ENCODE measurements at places on chromosomes 5 and 9. TPM values are rescaled to one million over a fixed set of nuclear protein-coding genes. Genes with fewer than 3 reads are reported as not detected.

DNA sequence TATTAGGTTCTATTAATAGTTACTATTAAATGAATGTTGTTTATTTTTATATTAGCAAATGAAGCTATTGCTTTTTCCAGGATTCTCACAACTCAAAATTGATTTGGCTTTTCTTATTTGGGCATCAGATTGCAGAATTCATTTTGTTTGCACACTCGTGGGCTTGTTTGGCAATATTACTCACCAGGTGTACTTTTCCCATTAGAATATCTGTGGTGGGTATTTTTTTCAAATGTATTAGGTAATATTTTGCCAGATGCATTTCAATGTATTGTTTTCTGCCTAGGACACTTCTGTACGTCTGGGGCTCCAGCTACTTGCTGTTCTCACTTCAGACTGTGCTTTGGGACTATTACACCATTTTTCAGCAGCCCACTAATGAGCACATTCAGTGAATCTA lies 108.0 kb upstream of the GHR start:
- DNase-seq, result no peak

DNA sequence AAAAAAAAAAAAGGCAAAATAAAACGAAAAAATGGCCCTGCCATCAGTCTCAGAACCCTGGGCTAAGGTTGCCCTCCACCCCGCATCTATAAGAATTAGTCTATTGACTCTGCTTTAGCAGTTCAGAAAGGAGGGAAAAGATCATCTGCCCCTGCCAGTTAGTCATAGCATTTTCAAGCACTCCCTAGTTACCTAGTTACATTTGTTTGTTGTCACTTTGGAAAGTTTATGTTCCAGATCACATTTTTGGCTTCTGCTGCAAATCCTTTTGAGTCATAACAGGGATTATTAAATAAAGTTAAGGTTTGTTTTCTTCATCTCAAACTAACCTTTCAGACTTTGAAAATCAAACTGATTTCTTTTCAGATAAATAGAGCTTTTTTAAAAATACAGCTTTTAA lies 52.1 kb downstream of the AQP7 start:
- peak; percentile 22 for DNase-seq

Gene CDO1
- 2.6 TPM for total RNA-seq

Gene FCHSD1
- 8.5 TPM for total RNA-seq

- DNase-seq, result no peak
These were observed 104.3 kb downstream of the PHF2 start for GRCh38 chr9:93680443-93681268.

GRCh38 chr5:96920744-96921355 lies 15.0 kb upstream of the LNPEP start:
- no peak for DNase-seq

Gene ANKRD20A1
- total RNA-seq, result not detected

DNA sequence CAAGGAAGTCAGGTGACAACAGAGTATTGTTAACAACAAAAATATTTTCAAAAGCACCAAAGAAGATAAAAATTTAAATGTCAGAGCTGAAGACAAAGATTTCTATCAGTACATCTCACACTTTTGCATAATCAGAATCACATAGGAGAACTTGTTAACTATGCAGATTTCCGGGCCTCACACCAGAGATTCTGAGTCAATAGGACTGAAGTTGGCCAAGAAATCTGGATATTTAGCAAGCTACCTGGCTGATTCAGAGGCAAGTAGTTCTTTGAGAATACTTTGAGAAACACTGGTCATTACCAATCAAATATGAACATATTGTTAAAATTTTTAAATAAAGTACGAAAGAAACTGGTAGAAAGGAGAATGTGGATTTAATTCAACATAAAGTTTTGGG lies 80.5 kb upstream of the GLIS3 start:
- no peak for DNase-seq

Gene SMC2
- 64.3 TPM for total RNA-seq

DNA sequence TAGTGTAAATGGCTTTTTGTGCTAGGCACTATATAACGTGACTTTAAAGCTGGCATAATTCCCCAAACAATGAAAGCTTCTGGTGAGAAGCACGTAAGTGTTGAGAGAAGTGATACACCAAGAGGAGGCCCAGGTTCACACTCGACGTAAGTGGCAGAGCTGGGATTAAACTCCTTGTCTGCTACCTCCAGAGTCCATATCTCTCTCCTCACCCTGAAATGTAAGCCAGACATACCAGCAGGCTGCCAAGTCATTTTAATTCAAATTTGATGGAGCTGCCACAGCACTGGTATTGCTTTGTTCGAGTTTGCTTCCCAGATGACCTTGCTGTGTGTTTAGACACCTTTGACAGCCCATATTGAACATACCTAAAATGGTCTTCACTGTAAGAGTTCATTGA lies 319.7 kb downstream of the GLIS3 start:
- DNase-seq, result no peak

Gene PDE6A
- total RNA-seq, result 0.12 TPM

GRCh38 chr5:175685701-175686350 lies 28.0 kb downstream of the HRH2 start:
- DNase-seq, result no peak

Gene HK3
- not detected for total RNA-seq

Gene TMEM252
- not detected for total RNA-seq

- no peak for DNase-seq
These were observed 963.6 kb downstream of the CDH12 start for GRCh38 chr5:21889581-21889980.

- no peak for DNase-seq
These were observed 8.0 kb downstream of the F2R start for GRCh38 chr5:76723906-76724305.

- DNase-seq, result no peak
These were observed 142.4 kb downstream of the MAPKAP1 start for GRCh38 chr9:125564631-125565030.

Gene ADAMTS2
- total RNA-seq, result 0.49 TPM

- no peak for DNase-seq
These were observed 5.9 kb downstream of the ALAD start for GRCh38 chr9:113395000-113395861.

GRCh38 chr9:125523681-125524080 lies 183.3 kb downstream of the MAPKAP1 start:
- no peak for DNase-seq

GRCh38 chr9:105114318-105114717 lies 130.1 kb upstream of the SLC44A1 start:
- DNase-seq, result no peak

GRCh38 chr5:166881802-166882201 lies 1409.6 kb upstream of the WWC1 start:
- DNase-seq, result no peak

GRCh38 chr5:156913719-156914370 lies 49.2 kb downstream of the TIMD4 start:
- DNase-seq, result no peak

- no peak for DNase-seq
These were observed 392.3 kb downstream of the CETN3 start for GRCh38 chr5:90017239-90017638.

Gene CATSPER3
- not detected for total RNA-seq

- peak; percentile 83 for DNase-seq
These were observed 85.2 kb upstream of the ZBTB43 start for GRCh38 chr9:126719618-126720031.

DNA sequence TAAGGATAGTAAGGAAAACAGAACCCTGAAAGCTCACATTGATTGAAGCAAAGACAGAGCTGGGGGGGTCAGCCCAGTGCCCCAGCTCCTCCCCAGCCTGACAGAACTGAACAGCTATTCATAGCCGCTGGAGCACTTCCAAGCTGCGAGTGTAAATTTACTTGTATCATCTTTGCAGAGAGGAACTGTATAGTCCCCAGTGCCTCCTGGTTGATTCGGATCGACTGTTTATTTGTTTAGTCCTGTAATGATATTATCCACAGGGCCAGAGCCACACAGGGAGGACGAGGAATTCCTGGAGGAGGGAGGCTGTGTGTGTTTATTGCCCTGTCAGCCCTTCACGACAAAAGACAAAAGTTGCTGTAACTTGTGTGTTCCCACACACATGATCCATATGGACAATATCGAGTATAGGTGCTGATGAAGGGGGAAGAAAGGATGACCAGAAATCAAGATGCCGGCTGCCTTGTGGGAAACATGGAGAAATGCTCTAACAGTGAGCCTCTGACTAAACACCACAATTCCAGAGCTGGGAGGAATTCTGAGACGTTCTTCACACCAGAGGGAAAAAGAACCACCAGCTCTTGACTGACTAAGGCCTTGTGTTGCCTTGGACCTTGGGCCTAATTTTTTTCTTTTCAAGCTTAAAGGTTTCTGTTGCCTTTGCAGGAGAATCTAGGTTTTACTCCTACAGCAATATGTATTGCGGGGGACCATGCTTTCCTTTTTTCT lies 31.1 kb downstream of the FOXD1 start:
- peak; percentile 45 for DNase-seq

GRCh38 chr5:16570121-16570815 lies 46.5 kb downstream of the RETREG1 start:
- peak; percentile 72 for DNase-seq

DNA sequence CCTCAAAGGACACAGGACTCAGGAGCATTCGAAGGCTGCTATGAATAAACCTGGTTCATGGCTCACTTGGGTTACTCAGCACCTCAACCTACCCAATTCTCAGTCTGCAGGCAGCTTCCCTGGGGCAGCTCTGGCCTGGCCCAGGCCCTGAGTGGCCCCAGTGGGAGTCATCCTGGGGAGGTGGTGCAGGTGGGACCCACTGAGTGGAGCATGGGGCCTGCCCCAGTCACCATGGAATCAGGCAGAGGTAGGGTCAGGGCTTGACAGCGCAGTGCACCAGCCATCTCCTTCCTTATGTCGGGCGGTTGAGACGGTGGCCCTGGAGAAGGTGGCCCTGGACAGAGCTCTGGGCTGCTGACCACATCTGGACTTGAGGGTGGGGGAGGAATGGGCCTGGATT lies 19.2 kb downstream of the PLEKHG4B start:
- no peak for DNase-seq

Gene GLRA1
- total RNA-seq, result not detected

Gene TTLL11
- total RNA-seq, result 0.60 TPM

Gene IL13
- total RNA-seq, result not detected

Gene SLC36A2
- total RNA-seq, result not detected

- no peak for DNase-seq
These were observed 23.8 kb upstream of the IQGAP2 start for GRCh38 chr5:76379316-76379715.

Gene SHISAL2B
- not detected for total RNA-seq

DNA sequence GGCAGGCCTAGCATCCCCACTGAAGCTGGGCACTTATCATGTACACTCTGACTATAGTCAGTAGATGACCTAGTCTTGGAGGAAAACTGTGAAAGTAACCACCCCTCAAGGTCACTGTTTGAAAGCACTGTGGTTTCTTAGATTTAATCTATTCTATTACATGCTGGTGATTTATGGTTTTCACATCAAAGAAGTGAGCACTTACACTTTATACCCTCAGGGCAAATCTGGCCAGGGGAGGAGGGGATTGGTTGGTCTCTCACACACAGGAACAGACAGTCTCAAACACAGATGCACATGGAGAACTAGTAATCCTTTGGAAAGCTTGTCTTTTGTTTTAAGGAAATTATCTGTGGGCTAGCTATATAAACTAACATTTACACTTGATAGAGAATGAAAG lies 17.9 kb upstream of the SPIN1 start:
- peak; percentile 88 for DNase-seq

DNA sequence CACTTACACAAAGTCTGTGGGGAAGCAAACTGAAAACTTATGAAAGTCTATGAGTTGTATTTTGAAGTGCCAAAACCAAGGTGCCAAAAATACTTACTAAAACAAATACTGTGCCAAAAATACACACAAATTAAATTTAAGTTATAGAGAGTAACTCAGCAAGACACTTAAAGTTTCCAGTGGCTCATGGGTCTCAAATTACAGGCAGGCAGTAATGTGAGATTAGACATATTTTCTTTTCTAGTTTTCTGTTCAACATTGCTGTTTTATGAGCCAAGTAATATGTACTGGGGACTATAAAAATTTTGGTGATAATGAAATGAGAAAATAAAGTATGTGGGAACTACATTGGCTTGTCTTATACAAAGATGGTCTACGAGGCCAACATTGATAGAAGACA lies 172.2 kb upstream of the SNX2 start:
- no peak for DNase-seq

- peak; percentile 56 for DNase-seq
These were observed 104.1 kb upstream of the ZNF462 start for GRCh38 chr9:106758911-106759310.

DNA sequence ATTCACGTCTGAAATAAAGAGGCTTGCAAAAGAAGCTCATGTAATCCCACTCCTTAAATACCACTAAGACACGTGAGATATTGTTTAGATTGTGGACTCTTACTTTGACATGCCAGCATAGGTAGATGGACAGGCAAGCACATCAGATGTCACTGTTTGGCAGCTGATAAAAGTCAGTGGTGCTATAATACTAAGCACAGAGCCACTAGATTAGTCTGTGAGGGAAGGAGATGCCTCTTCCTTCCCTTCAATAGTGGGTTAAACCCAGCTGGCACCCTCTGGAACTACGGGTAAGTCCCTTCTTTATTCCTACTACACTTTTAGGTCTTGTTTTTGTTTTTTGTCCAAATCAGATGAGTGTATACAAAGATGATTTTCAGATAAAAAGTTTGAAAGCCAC lies at the start of gene MYOT:
Gene MYOT (plus strand): TSS at position 197 of the 400 bp plus-strand sequence. CDS start 2,792 bp downstream, outside the sequence.
- no peak for DNase-seq

Gene HRH2
- total RNA-seq, result 4.4 TPM

Gene KIAA1958
- 1.7 TPM for total RNA-seq

DNA sequence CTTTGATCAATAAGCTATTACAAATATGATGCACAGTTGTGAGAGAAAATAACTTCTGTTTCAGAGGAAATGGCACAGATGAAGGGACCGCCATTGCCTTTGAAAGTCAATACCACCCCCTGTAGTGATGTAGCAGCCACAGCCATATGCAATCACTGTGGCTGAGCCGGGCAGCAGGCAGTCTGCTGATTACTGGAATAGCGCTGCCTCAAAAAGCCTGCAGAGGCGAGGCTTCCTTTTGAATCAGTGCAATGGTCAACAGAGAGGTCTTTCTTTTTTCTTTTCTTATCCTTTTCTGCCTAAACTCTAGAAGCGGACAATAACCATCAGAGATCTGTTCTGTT lies 265.1 kb upstream of the TAS2R1 start:
- DNase-seq, result no peak

DNA sequence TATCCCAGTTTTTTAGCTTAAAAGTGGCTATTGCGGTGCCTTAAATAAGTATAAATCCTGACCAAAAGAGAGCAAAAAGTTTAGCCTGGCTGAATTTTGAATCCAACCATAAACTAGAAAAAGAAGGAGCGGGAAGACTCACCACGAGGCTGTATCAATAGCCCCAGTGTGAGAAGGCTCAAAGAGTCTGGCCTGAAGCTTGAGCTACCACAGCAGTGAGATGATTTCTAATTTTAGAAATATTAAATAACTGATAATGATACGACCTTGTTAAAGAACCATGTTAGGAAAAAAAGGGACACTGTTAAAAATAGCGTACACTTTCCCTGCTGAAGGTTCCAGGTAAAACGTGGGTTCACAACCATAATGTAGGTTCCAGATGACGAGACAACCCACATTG lies 134.1 kb upstream of the ZNF462 start:
- no peak for DNase-seq

Gene LCN9
- not detected for total RNA-seq

All from RPMI7951 (cell line).